ENCODE measurements at places on chromosomes 13 and 19.
A peak's percentile ranks its signal among the peaks of the same experiment; 100 is the strongest.

GRCh38 chr13:41007744-41008128, 11.4 kb downstream of the ELF1 start:
- DNase-seq = no peak

DNA sequence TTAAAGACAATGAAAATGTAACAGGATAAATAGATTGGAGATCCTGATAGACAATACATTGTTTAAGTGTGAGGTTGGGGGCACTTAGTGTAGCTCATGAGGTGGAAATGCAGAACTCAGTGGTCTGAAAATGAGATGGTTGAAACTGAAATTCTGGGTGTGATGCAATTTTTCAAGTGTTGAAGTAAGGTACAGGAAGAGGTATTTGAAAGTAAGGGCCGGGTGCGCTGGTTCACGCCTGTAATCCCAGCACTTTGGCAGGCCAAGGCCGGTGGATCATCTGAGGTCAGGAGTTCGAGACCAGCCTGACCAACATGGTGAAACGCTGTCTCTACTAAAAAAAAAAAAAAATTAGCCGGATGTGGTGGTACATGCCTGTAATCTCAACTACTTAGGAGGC, 113.0 kb downstream of the UFM1 start:
- DNase-seq = no peak

DNA sequence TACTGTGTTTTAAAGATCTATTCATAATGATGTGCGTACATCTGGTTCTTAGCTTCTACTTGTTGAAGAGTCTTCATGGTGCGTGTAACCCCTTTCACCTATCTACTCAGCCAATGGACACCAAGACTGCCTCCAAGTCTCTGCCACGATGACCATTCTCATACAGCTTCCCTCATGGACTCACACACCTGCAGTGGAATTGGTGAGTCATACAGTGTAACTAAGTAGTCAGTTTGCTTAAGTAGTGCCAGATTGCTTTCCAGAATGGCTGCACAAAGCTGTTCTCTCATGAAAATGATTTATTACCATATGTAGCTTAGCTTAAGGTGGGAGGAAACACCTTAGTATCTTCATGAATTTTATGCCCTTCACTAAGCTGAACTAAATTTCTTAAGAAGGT, 112.3 kb downstream of the AKAP11 start:
- no peak for DNase-seq

DNA sequence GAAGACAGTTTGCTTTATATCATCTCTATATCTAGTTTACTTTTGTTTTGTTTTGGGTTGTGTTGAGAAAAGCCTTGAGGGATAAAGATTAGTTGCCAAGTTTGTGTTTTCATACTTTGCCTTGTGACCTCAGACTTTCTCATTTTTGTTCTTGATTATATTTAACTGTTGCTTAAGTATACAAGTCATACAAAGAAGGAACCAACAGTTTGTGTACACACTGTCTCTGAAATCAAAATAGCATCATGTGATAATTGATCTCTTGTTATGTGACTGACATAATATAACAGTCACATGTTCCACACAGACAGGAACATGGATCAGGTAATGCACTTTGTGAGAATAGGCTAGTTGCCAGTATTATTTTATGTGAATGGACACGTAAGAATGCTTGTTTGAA, 70.8 kb downstream of the SHISA2 start:
- DNase-seq = no peak

DNA sequence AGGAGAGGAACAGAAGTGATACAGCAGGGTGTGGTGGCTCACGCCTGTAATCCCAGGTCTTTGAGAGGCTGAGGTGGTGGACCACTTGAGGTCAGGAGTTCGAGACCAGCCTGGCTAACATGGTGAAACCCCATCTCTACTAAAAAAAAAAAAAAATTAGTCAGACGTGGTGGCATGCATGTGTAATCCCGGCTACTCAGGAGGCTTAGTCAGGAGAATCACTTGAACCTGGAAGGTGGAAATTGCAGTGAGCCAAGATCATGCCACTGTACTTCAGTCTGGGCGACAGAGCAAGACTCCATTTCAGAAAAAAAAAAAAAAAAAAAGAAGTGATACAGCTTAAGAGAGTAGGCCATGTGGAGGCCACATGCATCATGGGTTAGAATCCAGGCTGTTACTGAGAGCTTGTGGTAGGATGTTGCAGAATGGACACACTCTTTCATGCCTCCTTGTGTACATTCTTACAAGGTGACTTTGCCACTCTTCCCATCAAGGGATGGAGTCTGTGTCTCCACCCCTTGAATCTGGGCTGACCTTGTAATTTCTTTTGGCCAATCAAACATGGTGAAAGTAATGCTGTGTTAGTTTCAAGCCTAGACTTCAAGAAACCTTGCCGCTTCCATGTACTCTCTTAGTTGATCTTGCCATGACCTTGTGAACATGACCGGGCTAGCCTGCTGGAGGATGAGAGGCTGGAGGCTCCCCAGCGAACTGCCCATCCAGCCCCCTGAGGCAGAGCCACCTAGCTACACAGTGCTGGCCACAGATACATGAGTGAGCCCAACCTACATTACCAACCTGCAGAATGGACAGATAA, 12.3 kb downstream of the FAM187B start:
- no peak for DNase-seq

GRCh38 chr19:55152017-55152416, 3.0 kb upstream of the TNNT1 start:
- DNase-seq = no peak

DNA sequence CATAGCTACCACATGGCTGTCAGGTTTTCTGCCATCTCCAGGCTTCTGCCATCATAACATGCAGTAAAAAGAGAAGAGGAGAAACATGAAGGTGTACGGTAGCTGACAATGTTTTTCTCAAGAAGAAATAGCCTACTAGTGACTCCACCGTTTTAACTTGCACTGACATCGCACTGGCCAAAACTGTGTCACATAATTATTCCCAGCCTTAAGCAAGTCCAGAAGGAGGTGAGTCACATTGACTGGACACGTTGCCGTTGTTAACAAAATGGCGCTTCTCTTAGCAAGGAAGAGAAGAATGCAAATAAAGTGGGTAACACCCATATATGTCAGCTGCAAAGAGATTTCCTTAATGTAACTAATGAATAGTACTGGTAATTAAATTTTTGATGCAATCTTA, 810.4 kb upstream of the SLC10A2 start:
- DNase-seq = no peak

- DNase-seq = no peak
Observed at GRCh38 chr19:37963190-37963936, 56.4 kb downstream of the SIPA1L3 start.

GRCh38 chr19:38904581-38905539, 5.1 kb downstream of the NFKBIB start:
- DNase-seq = no peak

- no peak for DNase-seq
Observed at GRCh38 chr13:110571896-110572777, 10.6 kb upstream of the RAB20 start.

GRCh38 chr13:22846551-22846950, 334.2 kb upstream of the SGCG start:
- DNase-seq = no peak

DNA sequence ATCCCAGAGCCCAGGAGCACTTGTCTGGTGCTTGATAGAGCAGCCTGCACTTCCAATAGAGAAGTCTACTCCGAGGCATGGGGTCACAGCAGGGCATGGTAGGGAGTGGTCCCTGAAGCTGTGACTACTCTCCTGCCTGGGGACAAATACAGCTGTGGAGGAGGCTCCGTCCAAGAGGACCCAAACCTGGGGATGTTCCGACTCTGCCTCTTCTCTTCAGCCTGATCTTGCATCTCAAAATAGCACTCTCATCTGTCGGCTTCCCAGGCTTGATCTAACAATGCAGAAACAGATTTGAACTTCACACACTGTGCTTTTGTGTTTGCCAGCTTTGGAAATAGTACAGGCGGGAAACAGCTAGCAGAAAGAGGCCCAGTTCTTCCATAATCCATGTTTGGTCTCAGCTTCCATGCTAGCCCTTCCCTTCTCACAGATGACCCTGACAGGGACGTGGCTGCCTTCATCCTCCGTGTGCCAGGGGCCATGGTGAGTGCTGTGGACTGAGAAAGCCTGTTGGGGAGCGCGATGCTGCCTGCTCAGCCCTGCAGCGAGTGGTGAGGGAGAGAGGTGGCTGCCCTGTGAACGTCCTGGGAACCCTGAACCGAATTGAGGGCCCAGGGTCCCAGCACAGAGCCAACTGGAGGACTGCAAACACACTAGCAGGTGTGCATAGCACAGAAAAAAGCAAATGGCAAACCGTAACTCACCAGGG, 150.3 kb upstream of the GPR12 start:
- DNase-seq = no peak

DNA sequence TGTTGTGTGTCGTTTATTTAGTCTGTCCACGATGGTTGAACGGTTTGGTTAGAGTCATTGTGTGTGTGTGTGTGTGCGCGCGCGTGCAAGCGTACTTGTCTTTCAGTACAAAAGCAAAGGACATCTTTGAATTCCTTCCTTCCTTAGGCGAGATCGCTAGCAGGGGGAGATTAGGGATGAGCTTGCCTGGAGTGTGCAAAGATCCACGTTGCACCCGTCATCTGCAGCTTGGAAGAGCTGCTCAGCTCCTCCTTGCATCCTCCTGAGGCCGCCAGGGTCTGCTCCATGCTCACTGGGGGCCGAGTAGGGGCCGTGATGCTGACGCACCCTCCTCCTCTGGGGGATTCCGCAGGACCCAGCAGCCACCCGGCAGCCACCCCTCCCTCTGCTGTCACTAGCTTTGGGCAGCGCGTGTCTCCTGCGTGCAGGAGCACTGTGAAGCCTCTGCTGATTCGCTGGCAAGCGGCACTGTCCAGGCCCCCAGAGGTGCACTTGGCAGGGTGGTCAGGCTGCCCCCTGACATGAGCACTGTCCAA, 137.3 kb downstream of the KDM4B start:
- DNase-seq = no peak

- DNase-seq = no peak
Observed at GRCh38 chr13:29524176-29524575, 71.3 kb downstream of the SLC7A1 start.

DNA sequence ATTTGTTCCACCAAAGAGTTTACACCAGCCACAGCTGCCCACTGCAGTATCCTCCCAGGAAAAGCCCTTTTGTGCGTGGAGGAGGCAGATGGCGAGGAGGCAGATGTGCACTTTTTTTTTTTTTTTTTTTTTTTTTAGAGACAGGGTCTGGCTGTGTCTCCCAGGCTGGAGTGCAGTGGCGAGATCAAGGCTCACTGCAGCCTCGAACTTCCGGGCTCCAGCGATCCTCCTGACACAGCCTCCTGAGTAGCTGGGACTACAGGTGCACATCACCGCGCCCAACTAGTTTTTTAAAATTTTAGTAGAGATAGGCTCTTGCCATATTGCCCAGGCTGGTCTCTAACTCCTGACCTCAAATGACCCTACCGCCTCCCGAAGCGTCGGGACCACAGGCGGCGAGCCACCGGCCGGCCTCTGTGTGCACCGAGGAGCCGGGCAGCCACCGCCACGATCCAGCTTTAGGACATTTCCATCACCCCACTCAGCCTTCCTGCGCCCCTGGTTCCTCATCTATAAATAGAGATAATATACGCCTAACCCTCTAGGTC, 563 bp upstream of the PDCD5 start:
- no peak for DNase-seq

GRCh38 chr19:37933937-37934358, 26.9 kb downstream of the SIPA1L3 start:
- no peak for DNase-seq

GRCh38 chr13:107006661-107007060, 438.7 kb upstream of the ARGLU1 start:
- DNase-seq = no peak

DNA sequence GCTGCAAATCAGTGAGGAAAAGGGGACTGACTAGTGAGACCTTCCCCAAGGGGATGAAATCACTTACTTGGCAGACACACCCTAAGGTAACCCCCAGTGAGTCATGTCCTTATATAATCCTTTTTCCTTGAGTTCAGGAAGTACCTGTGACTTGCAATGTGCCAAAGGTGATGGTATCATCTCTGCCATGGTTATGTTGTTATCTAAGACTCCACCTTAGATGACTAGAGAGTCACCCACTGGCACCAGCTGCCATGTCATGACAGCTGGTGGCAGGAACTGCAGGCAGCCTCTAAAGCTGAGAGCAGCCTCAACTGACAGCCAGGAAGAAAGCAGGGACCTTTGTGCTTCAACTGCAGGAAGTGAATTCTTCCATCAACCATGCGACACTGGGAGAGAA, 12.5 kb downstream of the PBX4 start:
- DNase-seq = no peak

GRCh38 chr13:100306434-100306999, 217.6 kb downstream of the PCCA start:
- DNase-seq = no peak

GRCh38 chr19:42272989-42273406, 3.9 kb downstream of the CIC start:
- no peak for DNase-seq

- no peak for DNase-seq
Observed at GRCh38 chr19:47693903-47694302, 19.3 kb upstream of the EHD2 start.

DNA sequence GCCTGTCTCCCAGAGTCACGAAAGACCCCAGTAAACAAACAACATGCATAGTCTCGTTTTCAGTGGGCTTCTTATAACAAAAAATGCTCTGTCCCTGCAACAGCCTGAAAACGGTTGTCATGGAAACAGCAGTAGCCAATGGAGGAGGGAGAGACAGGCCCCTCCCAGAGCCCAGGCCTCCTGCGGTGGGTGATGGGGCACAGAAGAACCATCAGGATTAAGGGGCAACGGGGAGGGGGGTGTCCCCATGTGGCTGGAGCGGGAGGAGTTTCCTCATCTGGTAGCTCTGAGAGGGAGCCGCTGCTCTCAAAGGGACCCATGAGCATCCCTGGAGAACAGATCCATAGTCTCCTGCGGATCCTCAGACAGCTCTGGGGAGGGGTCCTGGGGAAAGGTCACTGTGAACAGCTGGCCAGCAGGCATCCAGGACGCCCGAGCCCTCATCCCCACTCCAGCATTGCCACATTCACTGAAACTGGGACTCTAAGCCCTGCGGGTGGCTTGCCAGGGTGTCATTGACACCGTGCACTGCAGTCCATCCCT, 37.5 kb upstream of the PNMA8B start:
- DNase-seq = no peak

- DNase-seq = no peak
Observed at GRCh38 chr19:28405346-28405742, 807.6 kb downstream of the UQCRFS1 start.

GRCh38 chr13:52451135-52451804, 836 bp upstream of the VPS36 start:
- no peak for DNase-seq

- DNase-seq = no peak
Observed at GRCh38 chr19:43454031-43454430, 11.4 kb downstream of the LYPD3 start.

- DNase-seq = no peak
Observed at GRCh38 chr19:23403581-23404324, 8.5 kb upstream of the ZNF91 start.

GRCh38 chr13:112333756-112334543, 42.2 kb upstream of the SPACA7 start:
- DNase-seq = no peak

- peak; percentile 61 for DNase-seq
Observed at GRCh38 chr13:40116008-40116407, 460.5 kb downstream of the COG6 start.

GRCh38 chr19:31127134-31127967, 221.9 kb downstream of the TSHZ3 start:
- DNase-seq = no peak

- peak; percentile 45 for DNase-seq
Observed at GRCh38 chr19:13441810-13442512, 64.3 kb downstream of the CACNA1A start.

- no peak for DNase-seq
Observed at GRCh38 chr13:46654951-46655350, 102.0 kb downstream of the LRCH1 start.

Measured in activated CD4-positive, alpha-beta T cell treated with anti-CD3 and anti-CD28 coated beads, Interleukin-2, amount 50 U/mL, for 48 hours (primary cell).